T-helper 17 cell (primary cell): ENCODE measurements at places on chromosomes 2 and 18.

DNA sequence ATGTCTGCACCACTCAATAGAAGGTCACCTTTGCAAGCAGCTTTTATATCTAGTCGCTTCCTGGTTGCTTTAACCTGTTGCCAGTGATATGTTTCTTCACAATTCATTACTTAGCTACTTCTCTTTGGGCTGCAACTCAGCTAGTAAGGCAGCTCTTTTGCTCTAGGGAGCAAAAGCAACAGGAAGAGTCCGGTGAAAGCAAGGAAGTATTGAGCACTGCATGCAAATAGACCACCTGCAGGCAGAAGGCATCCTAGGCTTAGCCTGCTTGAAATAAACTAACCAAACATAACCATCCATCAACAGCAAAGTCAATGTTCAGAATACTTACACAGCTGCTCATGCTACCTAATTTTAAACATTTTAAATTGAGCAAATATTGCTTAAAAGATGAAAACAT lies 529.2 kb upstream of the LINC00305 start:
- DNase-seq: no peak

- DNase-seq: no peak
Measured at GRCh38 chr18:13433125-13433524, 214.6 kb downstream of the LDLRAD4 start.

GRCh38 chr2:231554327-231554726 lies 24.1 kb upstream of the NMUR1 start:
- DNase-seq: no peak

DNA sequence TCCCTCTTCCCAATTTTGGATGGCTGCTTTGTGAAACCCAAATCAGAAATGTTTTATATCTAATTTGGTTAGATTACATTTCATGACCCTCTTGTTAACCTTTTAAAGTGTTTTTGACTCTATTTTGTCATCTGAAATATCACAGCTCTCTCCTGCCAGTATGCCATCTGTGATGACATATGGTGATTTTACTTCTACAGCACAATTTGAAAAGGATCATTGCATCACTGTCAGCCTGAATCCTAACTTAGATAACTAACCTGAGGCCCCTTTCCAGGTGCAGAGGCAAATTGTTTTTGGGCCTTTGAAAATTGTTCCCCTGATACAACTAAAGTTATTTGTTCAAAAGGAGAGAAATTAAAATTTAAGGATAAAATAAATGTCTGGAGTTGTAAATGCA lies 1023.4 kb upstream of the LRRTM1 start:
- DNase-seq: no peak

GRCh38 chr2:109080757-109081156 lies 48.2 kb upstream of the SH3RF3 start:
- DNase-seq: no peak

DNA sequence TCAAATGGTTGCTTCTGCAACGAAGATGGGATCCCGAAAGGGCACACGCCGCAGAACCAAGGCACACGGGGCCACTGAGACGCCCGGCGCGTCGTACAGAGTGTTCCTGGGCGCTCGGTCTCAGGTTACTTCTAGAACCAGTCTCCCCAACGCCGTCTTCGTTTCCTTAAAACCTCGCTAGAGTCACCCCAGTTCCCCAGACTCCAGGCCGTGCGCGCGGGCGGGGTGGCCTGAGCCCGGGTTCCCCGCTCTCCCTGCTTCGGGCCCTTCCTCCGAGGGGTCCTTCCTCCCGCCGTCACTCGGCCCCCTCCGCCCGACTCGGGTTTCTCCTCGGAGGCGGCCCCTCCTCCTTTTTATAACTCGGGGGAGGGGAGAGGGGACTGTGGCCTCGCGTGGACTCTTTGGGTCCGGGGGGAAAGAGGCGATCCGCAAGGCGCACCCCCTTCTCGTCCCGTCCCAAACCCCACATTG lies 774 bp upstream of the FZD7 start:
- no peak for DNase-seq

- DNase-seq: no peak
Measured at GRCh38 chr2:115161081-115161770, 718.8 kb downstream of the DPP10 start.

DNA sequence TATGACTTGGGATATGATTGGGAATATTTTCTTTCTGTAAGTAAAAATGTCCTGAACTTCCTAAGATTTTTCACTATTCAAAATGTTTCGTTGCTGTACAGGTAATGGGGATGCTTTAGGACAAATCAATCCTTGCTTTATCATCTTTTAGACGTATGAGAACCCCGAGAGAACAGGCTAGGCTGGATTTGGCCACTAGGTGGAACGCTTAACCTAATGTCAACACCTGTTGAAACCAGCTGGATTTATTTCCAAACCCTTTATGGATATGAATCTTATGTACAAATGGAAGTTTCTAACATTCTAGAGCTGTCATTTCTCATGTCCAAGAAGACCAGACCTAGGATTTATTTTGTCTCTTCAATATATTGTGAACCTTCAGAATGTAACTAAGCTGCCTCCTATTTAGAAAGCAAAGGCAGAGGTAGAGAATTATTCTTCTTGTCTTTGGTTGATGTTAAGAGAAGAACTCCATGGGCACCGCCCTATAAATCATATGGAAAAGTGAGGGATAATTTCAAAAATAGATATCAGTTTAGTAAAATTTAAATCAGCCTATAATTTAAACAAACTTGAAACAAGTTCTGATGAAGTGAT lies 96.7 kb downstream of the PMAIP1 start:
- DNase-seq: no peak

DNA sequence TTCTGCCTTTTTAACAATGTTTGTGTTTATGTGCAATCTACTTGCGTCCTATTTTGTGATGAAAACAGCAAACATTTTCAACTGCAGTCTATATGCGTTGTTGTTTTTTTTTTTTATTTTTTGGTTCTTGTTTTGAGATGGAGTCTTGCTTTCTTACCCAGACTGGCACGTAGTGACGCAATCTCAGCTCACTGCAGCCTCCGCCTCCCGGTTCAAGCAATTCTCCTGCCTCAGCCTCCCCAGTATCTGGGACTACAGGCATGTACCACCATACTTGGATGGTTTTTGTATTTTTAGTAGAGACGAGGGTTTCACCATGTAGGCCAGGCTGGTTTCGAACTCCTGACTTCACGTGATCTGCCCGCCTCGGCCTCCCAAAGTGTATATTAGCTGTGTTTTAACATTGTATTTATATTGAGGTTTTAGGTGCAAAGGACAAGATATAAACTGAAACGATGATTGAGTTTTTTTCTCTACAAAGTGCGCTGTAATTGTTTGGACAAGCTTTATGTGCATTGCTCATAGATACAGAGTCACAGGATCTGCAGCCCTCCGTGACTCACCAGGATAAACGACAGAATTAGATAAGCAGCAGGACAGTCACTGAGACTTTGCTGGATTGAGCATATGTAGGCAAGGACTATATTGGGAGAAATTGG lies 17.4 kb downstream of the CDH7 start:
- no peak for DNase-seq

GRCh38 chr2:161972866-161973265 lies 101.1 kb downstream of the DPP4 start:
- DNase-seq: no peak

DNA sequence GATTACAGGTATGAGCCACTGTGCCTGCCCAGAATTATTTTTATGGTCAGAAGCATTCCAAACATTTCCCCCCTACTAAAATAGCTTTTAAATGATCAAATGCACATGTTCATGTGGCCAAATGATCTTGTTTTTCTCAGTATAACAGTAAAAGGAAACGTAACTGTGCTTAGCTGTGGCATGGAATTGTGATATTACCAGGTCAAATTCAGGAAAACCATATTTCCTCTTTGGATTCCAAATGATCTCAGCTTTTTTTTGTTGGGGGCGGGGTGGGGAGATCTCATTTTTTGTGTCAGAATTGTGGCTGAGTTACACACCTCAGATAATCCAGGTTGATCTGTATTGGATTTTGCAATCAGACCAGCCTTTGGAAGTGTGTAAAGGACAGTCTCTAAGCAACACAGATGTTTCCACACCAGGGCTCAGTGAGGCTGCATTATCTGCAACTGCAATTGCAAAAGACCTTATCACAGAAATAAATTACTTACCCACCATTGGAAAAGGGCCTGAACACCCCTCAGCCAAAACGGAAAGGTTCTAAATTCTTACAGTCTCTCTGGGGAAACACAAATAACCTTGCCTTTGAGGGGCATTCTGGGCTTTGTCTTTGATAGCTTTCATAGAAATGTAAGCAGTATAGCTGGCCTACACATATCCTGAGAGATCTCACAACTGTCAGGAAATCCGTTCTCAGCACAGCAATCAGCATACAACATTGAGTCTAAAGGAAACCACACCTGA lies 8.4 kb downstream of the CASP10 start:
- DNase-seq: no peak

DNA sequence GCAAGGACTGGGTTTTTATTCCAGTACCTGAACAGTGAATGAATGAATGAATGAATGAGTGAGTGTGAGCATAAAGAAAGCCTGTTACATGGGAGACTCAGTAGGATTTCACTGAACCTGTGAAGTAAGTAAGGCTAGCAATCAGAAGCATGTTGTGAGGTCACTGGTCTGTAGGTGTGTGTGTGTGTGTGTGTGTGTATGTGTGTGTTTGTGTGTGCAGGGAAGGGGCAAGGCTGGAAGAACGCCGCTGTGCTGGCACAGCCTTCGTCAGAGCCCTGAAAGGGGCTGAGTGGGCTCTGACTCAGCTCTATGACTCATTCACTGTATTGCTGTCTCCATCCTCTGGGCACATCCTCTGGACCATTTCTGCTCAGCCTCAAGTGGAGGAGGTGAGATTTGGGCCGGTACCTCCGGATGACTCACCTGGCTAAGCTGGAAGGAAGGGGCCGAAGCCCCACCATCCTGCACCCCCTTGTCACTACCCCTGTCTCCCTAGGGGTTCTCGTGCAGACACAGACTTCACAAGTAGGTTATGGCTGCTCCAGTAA lies 51.4 kb upstream of the MRPL33 start:
- no peak for DNase-seq

GRCh38 chr2:125095826-125096225 lies 1070.7 kb downstream of the CNTNAP5 start:
- no peak for DNase-seq

DNA sequence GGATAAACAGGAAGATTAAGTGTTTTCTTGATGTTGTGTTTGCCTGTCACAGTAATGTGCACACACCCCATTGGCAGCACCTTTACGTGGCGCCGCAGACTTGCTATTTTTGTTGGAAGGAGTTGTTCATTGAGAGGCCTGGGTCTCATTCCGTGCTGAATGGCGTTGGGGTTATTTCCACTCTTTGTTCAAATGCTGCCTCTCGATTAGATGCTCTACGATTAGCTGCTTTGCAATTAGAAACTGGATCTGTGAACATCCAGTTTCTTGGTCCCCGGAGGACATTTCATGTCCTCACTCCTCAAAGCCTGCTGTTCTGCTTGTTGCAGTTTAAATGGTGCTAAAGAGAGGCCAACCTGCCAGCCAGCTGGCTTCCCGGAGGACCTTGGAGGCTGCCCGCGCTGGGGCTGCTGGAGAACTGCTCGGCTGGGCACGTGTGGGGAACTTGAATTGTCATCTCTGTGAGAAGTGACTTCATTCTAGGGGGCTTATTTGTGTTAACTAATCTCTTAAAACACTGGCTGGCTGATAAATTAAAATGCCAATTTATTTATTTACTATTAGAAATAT lies 117.4 kb upstream of the NABP1 start:
- DNase-seq: no peak

DNA sequence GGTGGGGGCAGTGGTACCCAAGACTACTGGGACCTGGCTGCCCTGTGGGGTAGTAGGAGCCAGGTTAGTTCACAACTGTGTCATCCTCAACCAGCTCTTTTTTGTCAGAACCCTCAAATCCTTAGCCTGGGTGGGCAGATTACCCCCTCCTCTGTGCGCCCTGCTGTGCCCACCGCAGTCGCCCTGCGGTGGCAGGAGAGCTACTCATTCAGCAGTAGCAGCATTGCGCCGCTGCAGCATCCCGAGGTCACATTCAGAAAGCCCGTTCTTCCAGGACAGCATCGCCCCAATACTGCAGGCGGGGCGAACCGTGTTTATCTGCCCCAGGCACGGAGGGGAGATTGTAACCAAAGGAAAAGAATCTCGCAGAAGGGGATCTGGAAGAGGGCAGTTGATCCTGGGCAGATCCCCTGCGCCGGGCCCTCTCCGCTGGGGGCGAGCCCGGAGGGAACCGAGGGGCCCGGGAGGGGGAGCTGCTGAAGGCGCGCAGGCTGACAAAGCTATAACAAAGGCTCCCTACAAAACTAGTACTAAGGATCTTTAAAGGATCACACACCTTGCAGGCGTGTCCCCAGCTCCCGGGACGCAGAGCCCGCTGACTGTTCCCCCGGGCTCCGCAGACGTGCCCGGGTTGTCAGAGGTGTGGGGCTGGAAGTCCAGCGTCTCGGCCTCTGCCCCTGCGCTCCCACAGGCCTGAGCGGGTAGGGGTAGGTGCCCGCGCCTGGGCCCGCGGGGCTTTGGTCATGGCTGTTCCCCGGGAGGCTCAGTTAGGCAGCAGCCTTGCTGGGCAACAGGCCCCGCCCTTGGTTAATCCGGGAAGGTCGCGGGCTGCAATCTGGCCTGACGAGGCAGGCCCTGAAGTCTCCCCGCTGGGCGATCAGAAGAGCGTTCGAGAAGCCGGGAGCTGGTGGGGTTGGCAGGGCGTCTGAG lies 13.2 kb downstream of the POU3F3 start:
- DNase-seq: no peak

DNA sequence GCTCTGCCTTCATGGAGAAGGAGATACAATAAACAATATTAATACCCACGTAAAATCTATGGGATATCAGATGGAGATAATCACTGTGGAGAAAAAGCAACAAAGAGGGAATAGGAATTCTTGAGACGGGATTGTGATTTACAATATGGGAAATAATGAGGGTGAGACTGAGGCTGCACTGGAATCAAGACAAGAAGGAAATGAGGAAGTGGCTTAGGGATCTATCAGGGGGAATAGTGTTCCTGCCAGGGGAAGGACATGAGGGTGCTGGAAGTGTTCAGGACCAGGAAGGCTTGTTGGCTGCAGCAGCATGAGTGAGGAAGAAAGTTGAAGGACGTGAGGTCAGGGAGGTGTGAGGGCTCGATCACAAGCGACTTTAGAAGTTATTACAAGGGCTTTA lies 182.4 kb downstream of the DYSF start:
- no peak for DNase-seq

DNA sequence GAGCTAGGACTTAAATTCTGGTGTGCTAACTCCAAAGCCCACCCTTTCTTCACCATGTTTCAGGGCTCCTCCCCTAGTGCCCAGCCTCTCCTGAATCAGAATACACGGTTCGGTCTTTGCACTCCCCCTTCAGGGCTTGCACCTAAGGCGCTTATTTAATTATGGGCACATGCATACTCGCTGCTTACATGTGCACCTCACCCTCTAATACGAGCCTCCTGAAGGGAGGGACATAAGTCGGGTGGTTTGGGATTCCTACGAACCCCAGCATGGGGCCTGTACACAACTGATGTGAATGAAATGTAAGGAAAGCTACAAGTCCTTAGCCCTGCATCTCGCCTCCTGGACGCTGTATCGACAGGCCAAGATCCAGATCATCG lies 435 bp downstream of the IFT172 start:
- DNase-seq: no peak

- DNase-seq: no peak
Measured at GRCh38 chr18:28875059-28875458, 698.1 kb upstream of the CDH2 start.

- DNase-seq: no peak
Measured at GRCh38 chr2:237282568-237283128, 131.3 kb downstream of the COL6A3 start.

- no peak for DNase-seq
Measured at GRCh38 chr2:68385220-68385906, 20.3 kb downstream of the PLEK start.

- no peak for DNase-seq
Measured at GRCh38 chr2:175575346-175576258, 394.1 kb upstream of the ATP5MC3 start.
